ENCODE measurements at places on chromosomes 1 and 21.

DNA sequence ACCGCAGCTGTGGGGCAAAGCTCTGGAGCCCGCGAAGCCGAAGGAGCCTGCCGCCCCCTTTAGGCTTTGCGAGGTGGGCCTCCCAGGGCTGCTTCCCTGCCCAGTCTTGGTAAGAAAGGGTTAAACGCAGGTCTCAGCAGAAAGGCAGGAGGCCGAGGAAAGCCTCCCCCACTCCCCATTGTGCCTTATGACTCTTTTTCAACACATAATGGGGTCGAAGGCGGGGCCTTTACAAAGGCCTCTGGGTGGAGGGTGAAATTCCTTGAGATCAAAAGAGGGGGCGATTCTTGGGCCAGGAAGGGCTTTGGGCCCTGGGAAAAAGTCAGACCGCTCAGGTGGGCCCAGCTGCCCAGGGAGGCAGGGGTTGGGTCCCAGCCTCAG is 880 bp downstream of the ALPL start:
- DNase-seq, result no peak

- no peak for DNase-seq
Measured at GRCh38 chr1:226846786-226847185, 23.6 kb upstream of the PSEN2 start.

DNA sequence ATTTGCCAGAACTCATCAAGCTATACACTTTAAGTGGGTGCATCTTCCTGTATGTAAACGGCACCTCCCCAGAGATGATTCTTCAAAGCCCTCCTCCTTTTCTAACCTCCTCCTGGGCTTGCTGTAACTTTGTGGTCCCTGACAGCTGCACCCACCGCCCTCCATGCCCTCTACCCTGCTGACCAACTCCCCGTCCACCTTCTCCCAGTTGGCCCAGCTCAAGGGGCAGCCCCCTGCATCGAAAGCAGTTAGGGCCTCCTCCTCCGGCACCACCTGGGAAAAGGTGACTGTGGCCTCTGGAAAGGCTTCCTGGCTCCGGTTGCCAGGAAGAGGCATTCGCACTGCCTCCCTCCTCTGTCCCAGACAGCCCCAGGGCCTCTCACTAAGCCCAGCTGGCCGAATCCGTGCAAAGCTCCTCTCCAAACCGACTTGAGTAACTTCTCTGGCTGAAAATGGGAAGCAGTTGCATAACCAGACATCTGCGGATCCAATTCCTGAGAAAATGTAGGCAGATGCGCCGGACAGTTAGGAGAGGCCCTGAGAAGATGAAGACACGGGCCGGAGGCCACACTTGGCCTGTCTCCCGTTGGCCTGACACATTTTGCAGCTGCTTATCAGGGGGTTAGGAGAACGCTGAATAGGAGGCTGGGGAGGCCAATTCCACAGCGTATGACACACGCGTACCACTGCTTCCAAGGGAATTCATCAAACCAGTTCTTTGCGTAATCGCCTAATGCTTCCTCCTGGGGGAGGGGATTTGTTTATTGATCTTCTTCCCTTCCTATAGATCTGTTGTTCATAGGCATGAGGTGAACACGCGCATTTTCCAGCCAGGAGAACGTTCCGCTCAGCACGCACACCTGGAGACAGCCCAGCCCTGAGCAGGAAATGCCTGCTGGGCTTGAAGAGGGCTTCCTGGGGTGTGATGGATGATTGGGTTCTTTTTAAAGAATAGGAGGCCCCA is 48.7 kb upstream of the COL6A2 start:
- no peak for DNase-seq

DNA sequence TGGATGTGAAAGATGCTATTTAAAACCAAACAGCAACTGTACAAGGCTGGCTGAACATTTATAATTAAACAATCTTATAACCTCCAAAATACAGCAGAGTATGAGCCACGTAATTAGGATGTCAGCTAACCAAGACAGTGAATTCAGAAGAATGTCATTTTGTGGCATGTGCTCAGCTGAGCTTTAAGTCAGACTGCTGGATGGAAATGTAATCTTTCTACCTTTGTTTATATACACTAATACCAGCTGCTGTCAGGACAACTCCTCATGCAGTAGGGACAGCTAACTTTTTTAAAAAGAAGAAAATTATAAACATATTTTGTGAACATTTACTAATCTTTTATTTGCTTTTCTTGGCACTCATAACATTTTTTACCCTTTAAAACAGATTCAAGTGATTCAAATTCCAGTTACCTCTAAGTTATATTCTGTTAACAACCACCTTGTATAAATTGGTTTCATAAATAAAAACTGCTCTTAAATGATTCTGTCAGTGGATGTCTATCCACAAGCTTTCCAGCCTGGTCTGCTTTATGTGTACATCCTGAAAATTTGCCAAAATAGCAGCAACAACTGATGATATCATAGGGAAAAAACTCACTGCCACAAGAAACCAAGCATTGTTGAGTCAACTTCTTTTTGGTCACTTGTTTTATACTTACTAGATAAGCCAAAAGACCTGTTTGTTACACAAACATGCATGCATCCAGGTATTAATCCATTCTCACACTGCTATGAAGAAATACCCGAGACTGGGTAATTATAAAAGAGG is 36.1 kb downstream of the DPH5 start:
- no peak for DNase-seq

DNA sequence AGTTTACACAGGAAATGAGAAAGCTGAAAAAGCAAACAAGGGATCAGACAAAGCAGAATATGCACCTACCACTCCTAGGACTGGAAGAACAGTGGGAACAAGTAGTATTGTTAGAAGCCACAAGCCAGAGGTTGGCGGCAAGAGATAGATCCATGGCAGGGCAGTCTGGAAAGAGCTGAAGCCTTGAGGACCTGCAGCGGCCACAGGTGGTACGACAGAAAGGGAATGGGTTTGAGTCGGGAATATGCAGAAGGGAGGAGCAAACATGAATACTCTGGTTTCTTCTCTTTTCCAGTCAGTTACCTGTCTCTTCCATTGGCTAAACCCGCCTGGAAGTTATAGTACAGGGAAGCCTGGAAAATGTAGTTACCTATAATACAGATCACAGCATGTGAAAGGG is 3.9 kb upstream of the PCNX2 start:
- DNase-seq, result no peak

DNA sequence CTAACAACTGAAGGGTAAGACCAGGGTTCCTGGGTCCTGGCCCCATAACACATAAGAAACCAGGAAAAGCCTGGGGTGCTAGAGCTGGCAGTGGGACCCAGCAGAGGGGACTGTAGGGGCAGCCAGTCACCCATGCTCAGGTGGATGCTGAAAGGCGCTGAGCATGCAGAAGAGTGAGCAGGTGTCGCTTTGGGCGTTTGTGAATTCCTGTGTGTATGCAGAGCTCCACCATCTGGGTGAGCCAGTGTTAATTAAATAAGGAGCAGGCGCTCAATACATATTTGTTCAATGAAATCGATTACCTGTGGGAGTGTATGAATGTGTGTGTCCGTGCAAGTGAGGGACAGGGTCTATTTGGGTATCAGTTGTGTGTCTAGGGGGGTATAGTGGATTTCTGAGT is 499 bp downstream of the C1QA start:
- DNase-seq, result no peak

- DNase-seq, result no peak
Measured at GRCh38 chr1:20174937-20175666, 10.8 kb upstream of the UBXN10 start.

- DNase-seq, result peak; percentile 77
Measured at GRCh38 chr1:119711804-119712341, at the start of gene PHGDH. Gene PHGDH, plus strand, starts transcription at chr1:119711934. Its CDS starts 89 bp downstream, at chr1:119712023.

- no peak for DNase-seq
Measured at GRCh38 chr1:70324683-70325082, 29.8 kb downstream of the ANKRD13C start.

GRCh38 chr1:230208619-230209261 is 141.7 kb downstream of the GALNT2 start:
- peak; percentile 65 for DNase-seq

- no peak for DNase-seq
Measured at GRCh38 chr1:15472587-15472986, 3.3 kb upstream of the CELA2B start.

DNA sequence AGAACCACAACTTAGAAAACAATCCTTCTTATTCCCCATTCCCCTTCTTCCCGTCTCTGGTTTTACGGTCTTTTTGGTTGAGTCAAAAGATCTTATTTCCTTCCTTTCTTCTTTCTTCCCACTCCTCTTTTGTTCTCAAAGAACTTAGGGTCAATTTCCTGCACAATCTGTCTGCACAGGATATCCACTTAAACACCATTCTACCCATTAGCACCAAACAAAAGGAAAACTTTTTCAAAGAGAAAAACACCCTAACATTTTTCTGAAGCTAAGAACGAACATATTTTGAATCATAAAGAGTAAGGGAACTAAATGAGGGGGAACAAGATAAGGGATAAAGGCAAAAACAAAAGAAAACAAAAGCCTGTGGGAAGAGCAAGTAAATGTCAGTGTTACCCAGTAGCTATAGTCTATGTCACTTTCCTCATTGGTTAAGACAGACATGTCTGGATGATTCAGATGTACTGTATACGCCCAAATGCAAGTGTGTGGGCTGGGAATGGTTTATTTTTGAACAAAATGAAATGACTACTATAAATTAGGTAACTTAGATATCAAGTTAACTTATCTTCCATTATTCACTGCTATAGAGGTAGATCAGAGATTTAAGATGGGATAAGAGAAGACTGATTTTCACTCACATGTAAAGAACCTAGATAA is 59.9 kb downstream of the TOR3A start:
- peak; percentile 43 for DNase-seq

DNA sequence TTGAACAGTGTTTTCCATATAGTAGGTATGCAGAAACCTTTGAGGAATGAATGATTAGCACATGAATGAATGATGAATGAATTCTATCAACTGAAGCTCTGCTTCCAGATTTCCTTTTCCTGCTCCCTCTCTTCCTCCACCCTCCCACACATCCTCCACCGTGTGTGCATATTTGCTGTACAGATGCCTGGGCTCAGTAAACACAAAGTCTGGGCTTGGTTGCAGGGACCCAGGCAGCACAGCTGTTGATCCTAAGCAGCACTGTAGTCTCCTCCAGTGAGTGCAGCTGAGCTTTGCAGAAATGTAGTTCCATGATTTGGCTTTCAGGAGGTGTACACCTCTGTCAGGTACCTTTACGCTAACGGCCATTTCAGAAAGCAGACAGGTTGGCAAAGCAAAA is 611.7 kb downstream of the NUF2 start:
- DNase-seq, result no peak

GRCh38 chr1:33863779-33864178 is at the start of gene HMGB4:
Gene HMGB4, plus strand, starts transcription at chr1:33864079. Its CDS starts 113 bp downstream, at chr1:33864192.
- no peak for DNase-seq

DNA sequence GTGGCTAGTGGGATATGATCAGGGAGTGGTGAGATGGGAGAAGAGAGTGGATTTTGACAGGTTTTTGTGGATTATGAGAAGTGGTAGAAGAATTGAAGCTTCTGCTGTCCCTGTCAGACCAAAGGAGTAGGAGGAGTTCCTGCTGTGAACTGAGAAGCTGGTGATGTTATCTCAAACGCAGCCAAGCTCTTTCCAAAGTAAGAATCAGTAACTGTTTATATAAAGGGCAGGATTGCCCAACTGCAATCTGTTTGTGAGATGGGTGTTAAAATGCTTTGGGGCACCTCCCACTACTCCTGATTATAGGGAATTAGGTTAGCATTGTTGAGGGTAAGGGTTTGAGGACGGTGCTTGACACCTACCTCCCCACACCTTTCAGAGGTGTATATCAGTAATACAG is 60.5 kb upstream of the USP25 start:
- no peak for DNase-seq

DNA sequence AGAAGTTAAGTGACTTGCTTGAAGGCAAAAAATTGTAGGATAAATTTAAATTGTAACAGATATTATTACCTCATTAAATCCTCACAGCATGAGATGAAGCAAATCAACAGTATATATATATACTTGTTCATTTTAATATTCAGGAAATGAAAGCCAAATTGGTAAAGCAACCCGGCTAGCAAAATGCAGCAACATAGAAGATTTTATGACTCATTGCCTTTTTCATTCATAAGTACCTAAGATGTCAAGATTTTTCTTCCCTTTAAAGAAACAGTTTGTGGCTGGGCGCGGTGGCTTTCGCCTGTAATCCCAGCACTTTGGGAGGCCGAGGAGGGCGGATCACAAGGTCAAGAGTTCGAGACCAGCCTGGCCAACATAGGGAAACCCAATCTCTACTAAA is 190.5 kb upstream of the NRIP1 start:
- DNase-seq, result no peak

- DNase-seq, result no peak
Measured at GRCh38 chr1:234164098-234164709, 209.1 kb upstream of the COA6 start.

DNA sequence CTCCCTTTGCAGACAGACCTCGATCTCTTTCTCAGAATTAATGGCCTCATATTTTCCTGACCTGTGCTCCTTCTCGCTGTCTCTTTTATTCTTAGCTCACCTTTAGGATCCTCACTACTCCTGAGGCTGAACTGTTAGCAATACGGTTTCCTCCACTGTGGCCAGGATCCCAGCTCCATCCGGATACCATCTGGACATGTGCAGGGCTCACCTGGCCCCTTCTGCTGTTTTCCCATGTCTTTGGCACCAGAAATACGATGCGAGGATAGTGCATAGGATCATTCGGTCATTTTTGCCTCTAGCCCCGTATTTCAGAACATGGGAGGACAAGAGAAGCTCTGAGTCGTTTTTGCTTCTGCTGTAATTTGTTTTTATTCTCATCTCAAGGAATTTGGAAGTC is 108.5 kb upstream of the KIF26B start:
- no peak for DNase-seq

GRCh38 chr1:177959811-177960515 is 9.9 kb downstream of the SEC16B start:
- no peak for DNase-seq

- DNase-seq, result no peak
Measured at GRCh38 chr1:186999506-186999905, 170.8 kb downstream of the PLA2G4A start.

DNA sequence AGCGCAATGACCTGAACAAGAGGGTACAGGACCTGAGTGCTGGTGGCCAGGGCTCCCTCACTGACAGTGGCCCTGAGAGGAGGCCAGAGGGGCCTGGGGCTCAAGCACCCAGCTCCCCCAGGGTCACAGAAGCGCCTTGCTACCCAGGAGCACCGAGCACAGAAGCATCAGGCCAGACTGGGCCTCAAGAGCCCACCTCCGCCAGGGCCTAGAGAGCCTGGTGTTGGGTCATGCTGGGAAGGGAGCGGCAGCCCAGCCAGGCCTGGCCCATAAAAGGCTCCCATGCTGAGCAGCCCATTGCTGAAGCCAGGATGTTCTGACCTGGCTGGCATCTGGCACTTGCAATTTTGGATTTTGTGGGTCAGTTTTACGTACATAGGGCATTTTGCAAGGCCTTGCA is 5.4 kb upstream of the CCDC28B start:
- DNase-seq, result no peak
